ENCODE measurements at places on chromosomes 4 and X.

DNA sequence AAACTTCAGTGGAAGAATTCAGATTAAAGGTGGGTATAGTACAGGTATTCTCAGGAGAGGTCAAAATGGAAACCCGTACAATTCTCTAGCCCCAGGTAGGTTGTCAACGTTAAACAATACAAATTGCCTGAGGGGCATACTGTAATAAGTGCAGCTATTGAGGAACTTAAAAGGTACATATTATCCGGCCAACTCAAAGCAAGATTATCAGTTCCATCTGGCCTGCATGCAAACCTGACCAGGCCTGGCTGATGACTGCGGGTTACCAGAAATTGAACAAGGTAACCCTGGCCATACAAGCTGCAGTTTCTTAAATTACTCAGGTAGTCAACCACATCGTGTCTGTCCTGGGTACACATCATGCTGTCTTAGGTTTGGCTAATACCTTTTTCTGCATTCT, 12.3 kb upstream of the ZNF630 start:
- DNase-seq: no peak

- no peak for DNase-seq
These were observed 175.0 kb upstream of the MTMR8 start for GRCh38 chrX:64570204-64570603.

DNA sequence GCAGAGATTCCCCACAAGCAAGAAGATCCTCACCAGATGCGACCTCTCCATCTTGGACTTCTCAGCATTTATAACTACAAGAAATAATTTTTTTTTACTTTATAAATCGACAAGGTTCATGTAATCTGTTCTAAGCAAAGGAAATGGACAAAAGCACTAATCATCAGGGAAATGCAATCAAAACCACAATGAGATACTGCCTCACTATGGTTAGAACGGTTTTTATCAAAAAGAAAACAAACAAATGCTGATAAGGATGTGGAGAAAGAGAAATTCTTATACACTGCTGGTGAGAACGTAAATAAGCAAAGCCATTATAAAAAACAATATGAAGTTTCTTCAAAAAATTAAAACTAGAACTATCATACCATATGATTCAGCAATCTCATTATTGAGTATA, 1382.6 kb downstream of the ARAP2 start:
- DNase-seq: no peak

DNA sequence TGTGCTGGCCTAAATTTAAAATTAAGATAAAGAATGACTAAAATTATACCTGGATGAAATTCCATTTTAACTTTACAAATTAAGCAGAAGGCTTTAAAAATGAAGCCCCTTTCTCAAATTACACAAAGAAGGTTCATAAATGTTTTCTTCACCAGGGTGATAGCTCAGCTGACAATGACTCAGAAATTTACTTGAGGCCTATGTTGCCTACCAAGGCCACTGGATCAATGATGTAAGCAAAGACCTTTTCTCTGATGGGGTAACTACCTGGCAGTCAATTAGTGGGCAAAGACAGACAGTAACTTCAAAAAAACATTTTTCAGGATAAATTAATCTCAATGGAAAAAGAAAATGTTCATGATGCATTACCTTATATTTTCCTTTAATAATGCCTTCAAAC, 23.9 kb upstream of the GPR34 start:
- DNase-seq: no peak

- no peak for DNase-seq
These were observed 125.9 kb upstream of the ANK2 start for GRCh38 chr4:112923516-112923915.

DNA sequence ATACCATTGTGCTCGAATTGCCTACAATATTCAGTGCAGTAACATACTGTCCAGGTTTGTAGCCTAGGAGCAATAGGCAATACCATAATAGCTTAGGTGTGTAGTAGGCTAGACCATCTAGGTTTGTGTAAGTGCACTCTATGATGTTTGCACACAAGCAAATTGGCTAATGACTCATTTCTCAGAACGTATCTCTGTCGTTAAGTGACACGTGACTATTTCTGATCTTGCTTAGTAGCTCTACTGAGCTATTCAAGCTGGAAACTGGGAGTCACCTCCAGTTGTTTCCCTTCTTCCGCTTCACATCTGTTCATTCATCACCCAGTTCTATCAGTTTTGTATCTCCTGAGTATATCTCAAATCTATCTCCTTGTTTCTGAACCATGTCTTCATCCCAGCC, 86.1 kb downstream of the HNRNPD start:
- no peak for DNase-seq

DNA sequence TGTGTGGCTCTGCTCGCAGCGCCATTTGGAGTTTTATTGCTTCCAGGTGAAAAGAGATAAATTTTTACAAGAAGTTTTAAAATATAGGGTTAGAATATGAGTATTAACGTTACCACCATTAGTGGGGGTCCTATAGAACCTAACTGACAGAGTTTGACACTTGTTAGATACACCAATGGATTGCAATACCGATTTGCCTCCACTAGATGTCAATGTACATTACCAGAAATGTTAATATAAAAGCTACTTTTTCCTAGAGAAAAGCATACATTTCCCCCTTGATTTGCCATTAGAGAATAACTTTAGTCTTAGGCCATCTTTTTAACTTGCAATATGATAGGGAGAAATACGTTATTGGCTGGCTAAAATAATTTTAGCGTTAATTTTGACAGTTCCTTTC, 108.4 kb downstream of the LINC00632 start:
- peak; percentile 49 for DNase-seq

GRCh38 chr4:81786063-81786763, 314.5 kb upstream of the RASGEF1B start:
- peak; percentile 13 for DNase-seq

DNA sequence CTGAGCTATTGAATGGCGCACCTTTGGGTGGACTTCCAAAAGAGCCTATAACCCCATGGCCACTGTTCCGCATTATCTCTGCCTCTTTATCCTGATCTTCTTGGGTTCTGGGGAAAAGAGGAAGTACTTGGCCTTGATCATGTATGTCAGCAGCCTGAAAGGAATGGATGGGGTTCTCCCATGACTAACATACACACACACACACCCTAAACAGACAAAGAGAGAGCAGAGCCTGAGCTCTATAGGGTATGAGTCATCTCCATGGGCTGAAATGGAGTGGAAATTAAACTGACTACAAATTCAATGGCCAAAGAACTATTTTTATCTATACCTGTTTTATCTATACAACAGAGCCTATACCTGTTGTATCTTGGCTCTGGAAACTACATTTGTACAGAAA, 141.5 kb upstream of the MTMR8 start:
- no peak for DNase-seq

DNA sequence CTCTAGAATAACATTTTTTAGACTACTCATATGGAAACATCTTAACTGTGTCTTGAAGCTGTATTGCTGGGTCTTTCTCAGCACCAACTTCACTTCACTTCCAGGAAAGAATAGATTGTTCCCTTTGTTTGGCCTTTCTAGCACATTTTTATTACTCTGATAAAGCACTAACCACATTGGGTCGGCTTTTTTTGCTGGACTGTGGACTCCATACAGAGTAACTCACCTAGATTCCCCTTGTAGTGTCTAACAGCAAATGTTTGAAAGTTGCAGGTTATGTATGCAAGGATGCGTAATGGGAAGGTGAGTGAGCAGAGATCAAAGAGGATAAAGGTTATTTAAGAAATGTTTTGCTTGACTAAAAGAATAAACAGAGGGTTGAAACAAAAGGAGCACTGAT, 101.2 kb downstream of the MMRN1 start:
- DNase-seq: no peak

- no peak for DNase-seq
These were observed 20.6 kb downstream of the SLC39A8 start for GRCh38 chr4:102324730-102325129.

DNA sequence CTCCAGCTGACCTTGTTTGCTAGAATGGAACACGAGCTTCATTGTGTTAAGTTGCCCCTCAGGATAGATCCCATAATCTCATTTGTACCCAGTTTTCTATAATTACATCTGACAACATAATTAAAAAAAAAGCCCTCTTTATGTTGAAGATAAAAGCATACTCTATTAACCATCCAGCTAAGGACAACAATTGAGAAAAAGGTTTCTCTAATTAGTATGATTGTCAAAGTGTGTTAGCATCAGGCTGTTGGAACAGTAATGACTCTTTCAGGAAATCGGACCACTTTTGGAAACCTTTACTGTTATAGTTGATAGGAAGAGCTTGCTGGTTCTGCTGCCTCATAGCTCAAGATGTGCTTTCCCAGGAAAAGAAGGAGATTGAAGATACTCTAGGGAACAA, 172.6 kb downstream of the FHIP1A start:
- DNase-seq: peak; percentile 58

DNA sequence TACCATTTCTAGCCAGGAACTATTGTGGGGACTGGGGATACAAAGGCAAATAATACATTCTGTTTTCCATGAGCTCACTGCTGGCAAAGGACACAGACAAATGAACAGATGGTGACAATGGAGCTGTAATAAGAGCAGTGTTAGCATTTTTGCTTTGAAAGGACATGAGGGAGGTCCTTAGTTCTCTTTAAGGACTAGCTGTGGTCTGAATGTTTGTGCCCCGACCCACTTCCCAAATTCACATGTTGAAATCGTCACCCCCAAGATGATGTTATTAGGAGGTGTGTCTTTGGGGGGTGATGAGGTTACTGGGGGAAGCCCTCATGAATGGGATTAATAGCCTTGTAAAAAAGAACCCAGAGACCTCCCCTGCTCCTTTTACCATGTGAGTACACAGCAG, 30.3 kb downstream of the CCNG2 start:
- peak; percentile 69 for DNase-seq

DNA sequence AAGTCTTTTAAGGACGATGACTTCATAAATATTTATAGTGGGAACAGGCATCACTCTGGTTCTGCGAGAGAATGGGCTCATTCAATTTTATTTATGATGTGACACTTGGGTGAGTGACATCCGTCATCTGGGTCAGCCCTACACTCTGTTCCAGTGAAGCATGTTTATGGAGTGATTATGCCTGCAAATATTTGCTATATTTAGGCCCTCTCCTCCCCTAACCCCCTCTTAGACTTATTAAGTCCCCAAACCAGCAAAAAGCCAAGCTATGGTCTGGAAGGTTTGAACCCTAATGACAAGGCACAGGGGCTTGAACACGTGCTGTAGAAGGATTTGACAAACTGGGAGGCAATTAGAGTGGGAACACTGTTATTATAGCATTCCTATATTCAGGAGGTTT, 55.9 kb downstream of the C4orf51 start:
- DNase-seq: no peak

GRCh38 chr4:185512516-185512915, 22.8 kb downstream of the PDLIM3 start:
- DNase-seq: no peak

- no peak for DNase-seq
These were observed 299.0 kb downstream of the DCHS2 start for GRCh38 chr4:154192585-154192984.

DNA sequence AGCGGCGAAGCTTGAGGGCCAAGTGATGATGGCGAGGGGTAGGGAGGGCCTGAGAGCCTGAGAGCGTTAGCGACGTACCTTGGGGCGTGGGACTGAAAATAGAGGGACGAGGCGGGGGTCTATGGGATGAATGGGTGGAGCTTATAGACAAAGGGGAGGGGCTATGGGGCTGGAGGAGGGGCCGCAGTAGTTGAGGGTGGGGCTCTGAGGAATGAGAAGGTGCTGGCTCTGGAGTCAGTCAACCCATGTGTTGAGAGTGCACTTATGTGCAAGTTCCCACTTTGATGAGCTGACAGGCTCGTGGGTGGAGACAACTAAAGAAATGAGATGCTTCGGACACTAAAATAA, 488 bp downstream of the TBC1D25 start:
- DNase-seq: peak; percentile 87

GRCh38 chr4:99886146-99886545, 8.1 kb downstream of the LAMTOR3 start:
- peak; percentile 80 for DNase-seq

DNA sequence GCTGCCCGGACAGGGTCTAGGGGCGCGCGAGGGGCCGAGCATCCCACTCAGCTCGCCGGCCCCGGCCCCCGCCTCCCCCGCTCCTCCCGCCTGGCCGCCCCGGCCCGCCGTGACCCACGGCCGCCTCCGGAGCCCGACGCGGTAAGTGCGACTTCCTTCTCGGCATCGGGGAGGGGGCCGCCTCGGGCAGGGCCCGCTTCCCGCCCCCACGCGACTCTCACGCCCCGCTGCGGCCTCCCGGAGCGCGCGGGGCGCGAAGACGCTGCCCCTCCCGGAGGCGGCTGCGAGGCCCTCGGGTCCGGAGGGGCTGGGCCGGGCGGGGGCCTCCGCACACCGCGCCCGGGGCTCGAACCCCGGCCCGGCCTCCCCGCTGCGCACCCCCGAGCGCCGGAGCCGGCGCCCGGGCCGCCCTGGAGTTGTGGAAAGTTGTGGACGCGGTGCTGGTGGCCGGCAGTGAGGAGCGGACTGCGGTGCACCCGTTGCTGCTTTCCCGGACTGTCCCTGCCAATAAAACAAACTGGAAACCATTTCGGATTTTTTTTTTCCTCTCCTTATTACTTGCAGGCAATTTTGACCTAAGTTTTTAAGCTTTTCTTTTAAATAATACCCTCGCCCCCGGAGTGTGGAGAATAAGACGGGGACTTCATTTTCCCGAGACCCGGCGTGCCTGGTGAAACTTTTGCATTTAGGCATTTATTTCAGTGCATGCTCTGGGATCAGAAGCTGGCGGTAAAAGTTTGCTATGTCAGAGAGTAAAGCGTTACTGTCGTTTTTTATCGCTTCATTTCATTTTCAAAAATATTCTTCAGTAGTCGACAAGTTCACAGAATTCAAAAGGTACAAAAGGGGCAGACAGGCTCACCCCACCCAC, 13.0 kb upstream of the TMEM156 start:
- DNase-seq: peak; percentile 45

- no peak for DNase-seq
These were observed 37.2 kb downstream of the CLCN5 start for GRCh38 chrX:49959602-49960001.

DNA sequence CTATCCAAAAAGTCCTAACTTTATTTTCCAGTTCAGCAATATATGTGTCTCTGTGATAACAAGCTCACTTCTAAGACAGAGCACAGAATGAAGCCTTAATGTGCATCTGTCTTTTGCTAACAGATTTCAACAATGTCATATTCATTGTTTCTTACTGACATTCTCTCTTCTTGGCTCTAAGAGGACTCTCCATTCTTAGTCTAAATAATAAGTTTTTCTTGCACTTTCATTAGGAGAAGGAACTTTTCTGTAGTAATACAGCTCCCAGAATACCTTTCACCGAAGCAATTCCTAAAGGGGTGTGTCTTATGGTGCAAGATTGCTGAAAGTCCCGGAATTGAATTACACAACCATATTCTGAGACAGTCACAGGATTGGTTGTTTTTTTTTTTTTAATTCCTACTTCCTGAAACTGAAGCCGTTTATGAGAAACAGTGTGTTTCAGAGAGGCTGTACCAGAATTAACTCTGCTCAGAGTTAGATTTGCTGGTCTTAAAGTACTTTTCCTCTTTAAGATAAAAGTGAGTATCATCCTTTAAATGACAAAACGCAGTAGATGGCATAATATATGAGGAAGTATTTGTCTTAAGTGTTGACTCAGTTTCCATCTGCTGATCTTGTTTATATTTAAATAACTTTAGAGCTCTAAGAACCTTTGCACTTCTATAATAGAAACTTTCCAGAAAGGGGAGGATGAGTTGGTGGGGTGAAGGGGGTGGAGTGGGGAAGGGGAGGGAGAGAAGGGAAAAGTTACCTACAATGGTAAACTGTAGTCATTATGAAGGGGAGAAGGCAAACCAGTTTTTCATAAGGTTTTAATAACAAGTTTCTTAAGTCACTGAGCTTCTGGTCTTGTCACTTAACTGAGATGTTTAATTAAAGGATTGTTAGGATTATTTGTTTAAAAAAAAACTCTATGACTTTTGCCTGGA, at the start of gene ALPK1:
TSS of gene ALPK1 (plus strand) at position 421 of the 932 bp plus-strand sequence.
- DNase-seq: no peak

GRCh38 chr4:119498527-119498926, 130.1 kb downstream of the PDE5A start:
- no peak for DNase-seq
